ENCODE measurements at places on chromosomes 13 and 19.

- DNase-seq = no peak
Observed at GRCh38 chr13:63075126-63075525, 1659.5 kb upstream of the PCDH20 start.

DNA sequence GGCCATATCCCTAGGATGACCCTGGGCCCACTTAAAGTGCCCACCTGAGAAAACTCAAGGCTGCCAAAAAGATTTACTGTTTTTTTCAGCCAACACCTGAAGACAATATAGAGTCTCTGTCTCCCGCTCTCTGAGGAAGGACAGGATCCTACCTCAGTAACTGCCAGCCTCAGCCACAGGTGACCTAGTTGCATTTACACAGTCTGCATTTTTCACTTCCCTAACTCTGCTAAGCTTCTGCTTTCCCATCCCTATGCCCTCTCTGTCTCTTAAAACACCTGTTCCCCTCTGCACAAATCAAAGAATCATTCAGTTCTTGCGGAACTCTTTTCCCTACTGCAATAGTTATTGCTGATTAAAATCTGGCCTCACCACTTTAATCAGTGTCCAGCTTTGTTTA is 609.5 kb downstream of the UQCRFS1 start:
- DNase-seq = no peak

DNA sequence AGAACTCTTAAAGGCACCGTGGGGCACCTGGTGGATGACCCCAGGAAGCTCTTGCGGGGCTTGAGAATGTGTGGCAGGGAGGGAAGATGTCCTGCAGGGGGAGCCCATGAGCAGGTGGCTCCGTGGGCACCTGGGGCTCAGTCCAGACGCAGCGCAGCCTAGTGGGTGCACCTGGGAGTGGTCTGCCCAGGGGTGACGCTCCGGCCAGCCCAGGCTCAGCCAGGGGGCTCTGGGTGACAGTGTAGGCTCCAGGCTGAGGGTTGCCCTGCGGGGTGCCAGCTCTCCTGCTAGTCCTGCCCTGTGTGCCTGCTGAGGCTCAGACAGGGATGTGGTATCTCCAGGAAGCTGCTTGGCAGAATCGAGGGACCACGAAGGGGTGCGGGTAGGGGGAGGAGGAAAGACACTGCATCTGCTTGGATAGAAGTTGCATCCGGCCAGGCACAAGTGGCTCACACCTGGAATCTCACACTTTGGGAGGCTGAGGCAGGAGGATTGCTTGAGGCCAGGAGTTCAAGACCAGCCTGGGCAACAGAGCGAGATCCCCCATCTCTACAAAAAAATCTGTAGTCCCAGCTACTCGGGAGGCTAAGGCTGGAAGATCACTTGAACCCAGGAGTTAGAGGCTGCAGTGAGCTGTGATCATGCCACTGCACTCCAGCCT is 15.0 kb upstream of the PGLS start:
- peak; percentile 79 for DNase-seq

- no peak for DNase-seq
Observed at GRCh38 chr13:92843549-92843948, 383.1 kb upstream of the GPC6 start.

- peak; percentile 36 for DNase-seq
Observed at GRCh38 chr13:40490086-40490758, 176.2 kb downstream of the FOXO1 start.

DNA sequence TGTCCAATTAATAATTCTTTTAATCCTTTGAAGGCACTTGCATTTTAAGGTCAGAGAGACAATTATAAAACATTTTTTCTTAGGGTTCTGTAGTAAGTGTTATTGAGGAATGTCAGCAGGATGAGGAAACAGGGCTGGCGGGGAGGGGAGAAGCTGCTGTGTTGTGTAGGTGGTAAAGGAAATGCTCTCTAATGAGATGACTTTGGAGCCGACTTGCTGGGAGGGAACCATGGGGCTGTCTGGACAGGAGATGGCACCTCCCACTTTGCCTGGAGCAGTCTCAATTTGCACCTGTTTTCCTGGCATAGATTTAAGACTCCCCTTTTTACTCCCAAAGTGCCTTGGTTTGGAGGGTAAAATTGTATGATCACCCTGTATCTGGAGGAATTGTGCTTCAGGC is 230.4 kb downstream of the ATP8A2 start:
- no peak for DNase-seq

GRCh38 chr13:21043898-21044297 is 17.5 kb downstream of the LATS2 start:
- DNase-seq = no peak

DNA sequence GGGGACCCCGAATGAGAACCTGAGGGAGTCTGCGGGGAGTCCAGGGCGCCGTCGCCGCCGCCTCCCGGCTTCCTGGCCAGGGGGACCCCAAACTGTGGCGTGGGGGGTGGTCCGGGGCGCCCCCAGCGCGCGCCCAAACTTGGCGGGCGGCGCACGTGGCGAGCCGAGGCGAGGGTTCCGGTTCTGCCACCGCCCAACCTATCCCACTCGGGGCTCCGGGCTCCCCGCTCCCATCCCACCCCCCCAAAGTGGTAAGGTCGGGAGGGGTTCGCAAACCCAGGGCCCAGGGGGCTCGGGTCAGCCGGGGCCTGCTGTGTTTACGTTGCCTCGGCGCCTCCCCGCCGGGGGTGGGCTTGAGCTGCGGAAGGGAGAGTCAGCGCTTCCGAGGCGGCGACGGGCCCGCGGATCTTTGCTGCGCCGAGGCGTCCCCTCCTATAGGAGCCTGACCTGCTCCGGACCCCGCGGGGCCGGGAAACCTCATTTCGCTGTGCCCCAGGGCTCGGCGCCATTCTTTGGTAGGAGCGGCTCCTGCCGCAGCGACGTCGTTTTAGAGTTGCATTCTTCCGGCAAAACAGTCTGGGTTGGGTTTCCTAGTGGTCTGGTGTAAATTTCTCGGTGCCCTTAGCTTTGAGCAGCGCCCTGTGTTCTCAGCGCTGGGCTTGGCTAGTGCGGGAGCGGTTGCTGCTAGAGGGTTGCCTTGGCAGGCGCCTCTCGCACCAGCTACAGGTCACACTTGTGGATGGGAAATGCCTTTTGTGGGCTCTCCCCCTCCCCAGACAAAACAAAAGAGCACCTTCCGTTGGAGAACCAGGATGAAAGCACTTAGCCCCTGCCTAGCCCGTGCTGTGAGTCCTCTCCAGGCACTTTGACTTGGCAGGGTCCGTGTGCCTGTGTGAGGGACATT is 1.2 kb downstream of the DAZAP1 start:
- DNase-seq = peak; percentile 42

- no peak for DNase-seq
Observed at GRCh38 chr13:110471156-110471832, 90.2 kb downstream of the RAB20 start.

GRCh38 chr13:39918620-39919236 is 263.3 kb downstream of the COG6 start:
- DNase-seq = no peak

- DNase-seq = no peak
Observed at GRCh38 chr13:62333466-62333865, 917.8 kb upstream of the PCDH20 start.

GRCh38 chr13:89315287-89315686 is 1644.1 kb downstream of the SLITRK5 start:
- DNase-seq = no peak

DNA sequence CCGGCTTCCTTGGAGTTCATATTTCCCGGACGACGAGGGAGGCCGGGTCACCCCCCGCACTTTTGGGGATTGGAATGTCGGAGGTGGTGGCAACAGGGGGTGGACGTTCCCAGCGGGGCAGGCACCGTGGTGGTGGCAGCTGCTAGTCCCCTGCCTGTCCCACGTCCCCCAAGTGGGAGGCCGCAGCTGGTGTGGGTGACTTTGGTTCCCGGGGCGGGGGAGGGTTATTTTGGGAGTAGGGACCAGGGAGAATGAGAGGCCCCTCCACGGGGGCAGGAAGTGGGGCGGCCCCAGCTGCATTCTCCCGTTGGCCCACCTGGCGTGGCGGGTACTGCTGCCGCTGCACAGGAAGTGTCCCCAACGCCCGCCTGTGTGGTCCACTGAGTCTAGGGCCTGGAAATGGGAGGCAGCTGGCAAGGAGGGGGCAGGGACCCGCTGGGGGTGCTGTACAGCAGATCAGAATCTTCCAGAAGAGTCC is 11.1 kb upstream of the PLIN3 start:
- no peak for DNase-seq

DNA sequence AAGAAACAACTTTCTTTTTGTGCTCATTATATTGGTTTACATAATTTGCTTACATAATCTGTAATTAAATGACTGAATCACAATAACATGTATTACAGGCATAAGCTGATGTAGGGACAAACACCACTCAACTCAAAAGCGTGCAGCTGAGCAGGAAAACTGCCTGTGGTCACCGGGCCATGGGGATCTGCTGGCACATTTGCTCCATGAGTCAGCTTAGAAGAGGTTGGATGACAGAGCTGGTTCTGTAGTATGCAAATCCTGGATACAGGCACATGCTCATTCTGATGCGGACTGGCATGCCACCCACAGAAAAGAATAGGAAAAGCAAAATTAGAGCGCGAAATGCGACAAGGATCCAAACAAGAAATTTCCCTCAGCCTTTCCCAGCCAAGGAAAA is 128.6 kb downstream of the USP12 start:
- no peak for DNase-seq
